ELF-1 (cell line): ENCODE measurements at places on chromosomes 3 and 15.

GRCh38 chr3:48639944-48640606, 4.8 kb upstream of the SLC26A6 start:
- no peak for DNase-seq

GRCh38 chr3:163315786-163316185, 1762.5 kb downstream of the SI start:
- DNase-seq, result no peak

GRCh38 chr15:99424978-99425656, 140.7 kb upstream of the MEF2A start:
- DNase-seq, result peak; percentile 66

DNA sequence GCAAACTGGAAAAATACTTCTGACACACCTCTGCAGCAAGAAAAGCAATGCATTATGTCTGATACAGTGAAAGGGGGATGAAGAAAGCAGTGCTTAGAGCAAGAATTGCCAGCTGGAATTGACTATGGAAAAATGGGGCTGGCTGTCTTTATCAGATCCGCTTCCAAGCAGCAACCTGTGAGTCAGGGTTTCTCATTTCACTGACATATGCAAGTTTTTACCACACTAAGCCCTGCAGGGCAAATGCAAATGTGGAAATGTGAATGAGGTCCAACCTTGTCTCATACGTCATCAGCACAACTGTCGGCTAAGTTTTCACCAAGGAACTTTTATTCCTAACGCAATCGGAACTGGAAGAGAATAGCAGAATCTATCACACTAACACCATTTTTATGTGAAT, 172.5 kb upstream of the GADL1 start:
- DNase-seq, result peak; percentile 46

- DNase-seq, result no peak
Measured at GRCh38 chr15:70892912-70893560, 410 bp downstream of the LRRC49 start.

DNA sequence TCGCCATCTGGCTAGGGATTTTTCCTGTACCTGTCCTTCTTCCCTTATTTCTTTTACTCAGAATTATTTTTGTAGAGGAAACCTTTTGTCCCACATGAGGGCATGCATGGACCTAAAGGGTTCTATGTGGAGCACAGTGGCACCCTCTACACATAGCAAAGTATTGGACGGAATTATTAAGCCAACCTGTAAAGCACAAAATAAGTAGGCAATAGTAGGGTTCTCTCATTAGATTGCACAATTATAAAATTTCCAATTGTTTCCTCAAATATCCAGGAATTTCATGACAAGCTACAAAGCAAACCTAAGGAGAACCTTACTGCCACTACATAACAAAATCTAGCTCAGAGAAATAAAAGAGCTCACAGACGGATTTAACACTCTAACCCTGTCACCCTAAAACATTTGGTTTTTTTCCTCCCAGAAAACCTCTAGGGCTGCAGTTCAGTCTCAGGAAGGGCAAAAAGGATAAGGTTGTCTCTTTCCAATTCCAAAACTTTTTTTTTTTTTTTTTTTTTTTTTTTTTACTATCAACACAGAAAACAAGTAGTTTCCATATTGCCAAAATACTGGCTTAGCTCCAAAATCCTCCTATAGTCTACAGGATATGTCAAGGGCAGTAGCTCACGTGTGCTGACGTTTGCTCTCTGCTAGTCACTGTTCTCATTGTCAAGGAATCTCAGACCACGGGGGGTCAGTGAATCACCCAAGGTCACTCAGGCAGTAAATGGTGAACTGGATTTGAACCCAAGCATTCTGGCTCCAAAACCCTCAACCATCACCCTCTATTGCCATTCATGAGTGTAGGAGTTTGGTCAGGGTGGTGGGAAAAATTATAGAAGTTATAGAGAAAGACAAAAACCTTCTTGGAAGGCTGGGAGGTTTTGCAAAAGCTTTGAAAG, 52.3 kb downstream of the NCEH1 start:
- DNase-seq, result no peak
